ENCODE measurements at places on chromosomes 5 and 9. TPM values are rescaled to one million over a fixed set of nuclear protein-coding genes. Genes with fewer than 3 reads are reported as not detected.

DNA sequence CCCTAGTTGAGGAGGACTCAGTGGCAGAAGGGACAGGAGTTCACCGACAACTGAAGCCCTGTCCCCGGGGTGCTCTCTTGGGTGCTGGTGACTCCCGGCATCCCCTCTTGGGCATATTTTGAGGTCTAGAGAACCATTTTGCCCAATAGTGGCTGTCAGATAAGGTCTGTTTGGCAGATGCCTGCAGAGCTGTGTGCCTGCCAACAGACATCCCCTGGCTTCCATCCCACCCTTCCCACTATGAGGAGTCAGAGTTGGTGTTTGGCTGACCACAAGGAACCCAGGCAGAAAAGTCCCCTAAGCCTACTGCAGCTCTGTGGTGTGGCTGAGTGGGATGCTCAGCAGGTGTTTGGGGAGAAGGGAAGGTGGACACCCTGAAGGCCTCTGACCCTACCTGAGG lies 207.0 kb downstream of the AUH start:
- no peak for DNase-seq

GRCh38 chr5:81762853-81763252 lies 12.0 kb upstream of the SSBP2 start:
- no peak for DNase-seq

- no peak for DNase-seq
These were observed 214.9 kb upstream of the DAB2 start for GRCh38 chr5:39639618-39640089.

CORO2A gene
- polyA plus RNA-seq = 16.8 TPM

ECSCR gene
- polyA plus RNA-seq = 2.5 TPM

DNA sequence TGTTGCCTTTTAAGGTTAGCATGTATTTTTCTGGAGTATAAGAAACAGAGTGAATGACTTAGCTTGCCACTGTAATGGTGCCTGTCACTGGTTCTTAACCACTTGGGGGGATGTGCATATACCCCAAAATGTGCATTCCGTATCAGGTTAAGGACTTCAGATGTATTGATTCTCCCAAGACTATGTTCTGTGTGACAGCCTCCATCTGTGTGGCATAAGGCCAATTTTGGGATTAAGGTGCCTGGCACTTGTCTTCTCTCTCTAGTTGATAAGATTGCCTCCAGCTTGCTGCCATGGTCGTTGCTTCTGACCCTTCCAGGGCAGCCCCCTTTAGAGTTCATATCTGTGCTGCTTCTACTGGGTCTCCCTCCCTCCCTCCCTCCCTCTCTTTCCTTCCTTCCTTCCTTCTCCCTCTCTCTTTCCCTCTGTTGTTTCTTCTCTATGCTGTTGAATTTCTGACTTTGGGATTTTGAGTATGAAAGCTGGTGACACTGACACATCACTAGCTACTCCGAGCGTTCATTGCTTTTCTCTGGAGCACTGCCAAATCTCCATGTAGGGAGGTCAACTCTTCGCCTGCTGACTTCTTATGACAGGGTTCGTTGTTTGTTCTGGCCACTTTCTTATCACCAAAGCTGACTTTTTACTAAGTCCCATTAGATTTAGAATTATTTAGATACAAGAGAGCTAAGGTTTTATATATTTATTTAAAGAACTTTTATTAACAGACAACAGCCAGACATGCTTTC lies 31.0 kb downstream of the TNFAIP8 start:
- DNase-seq = no peak

DNA sequence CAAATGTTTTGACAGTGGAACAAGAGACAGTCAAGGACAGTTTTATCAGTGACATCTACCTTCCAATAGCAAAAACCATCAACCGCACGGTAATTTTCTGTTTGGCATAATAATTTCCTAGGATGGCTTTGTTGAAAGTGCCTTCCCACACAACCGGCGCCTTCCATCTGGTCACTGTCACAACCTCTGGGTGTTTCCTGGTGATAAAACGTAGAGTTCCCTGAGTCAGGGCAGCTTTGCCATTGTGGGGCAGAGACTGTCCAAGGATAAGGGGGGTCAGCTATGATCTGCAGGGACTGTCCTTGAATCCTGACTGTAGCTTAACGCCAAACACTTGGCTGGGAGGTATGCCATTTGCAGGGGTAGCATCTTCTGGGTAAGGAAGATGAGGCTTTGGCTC lies 47.6 kb downstream of the GGTA1 start:
- no peak for DNase-seq

GRCh38 chr5:31119938-31120641 lies 73.4 kb upstream of the CDH6 start:
- DNase-seq = no peak

DNA sequence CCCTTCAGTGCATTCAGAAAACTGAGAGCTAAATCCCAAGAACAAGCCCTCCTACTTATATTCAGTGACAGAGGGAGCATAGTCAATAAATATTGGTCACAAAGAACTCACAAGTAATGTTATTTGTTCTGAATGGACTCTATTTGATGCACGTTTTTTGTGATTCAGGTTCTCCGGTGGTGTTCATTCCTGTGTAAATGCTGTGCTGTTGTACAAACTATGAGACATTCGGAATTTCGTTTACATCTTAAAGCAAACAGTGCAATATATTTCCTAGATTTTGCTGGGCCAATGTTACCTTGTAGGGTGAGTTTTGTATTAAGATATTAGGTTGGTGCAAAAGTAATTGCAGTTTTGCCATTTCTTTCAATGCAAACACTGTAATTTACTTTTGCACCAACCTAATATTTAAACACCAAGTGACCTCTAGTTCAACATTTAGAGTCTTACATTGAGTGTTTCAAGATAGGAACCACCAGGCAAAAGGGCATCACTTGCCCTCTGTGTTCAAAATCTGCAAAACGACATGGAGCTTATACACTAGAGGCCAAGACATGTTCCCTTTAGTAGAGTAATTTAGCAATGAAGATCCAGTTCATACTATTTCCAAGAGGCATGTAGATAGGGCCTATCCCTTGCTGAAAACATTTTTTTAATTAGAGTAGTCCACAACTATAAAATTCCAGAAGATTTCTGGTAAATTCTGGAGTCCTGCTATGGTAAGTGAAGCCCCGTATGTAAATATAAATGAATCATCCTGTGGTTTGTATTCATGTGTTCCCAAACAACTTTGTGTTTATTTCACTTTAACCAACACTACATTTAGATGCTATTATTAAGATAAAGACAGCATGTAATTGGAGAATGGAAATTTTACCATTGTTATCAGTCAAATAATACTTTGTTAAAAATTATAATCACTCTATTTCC lies 444.0 kb upstream of the PTGER4 start:
- DNase-seq = no peak

TRPM3 gene
- not detected for polyA plus RNA-seq

DNA sequence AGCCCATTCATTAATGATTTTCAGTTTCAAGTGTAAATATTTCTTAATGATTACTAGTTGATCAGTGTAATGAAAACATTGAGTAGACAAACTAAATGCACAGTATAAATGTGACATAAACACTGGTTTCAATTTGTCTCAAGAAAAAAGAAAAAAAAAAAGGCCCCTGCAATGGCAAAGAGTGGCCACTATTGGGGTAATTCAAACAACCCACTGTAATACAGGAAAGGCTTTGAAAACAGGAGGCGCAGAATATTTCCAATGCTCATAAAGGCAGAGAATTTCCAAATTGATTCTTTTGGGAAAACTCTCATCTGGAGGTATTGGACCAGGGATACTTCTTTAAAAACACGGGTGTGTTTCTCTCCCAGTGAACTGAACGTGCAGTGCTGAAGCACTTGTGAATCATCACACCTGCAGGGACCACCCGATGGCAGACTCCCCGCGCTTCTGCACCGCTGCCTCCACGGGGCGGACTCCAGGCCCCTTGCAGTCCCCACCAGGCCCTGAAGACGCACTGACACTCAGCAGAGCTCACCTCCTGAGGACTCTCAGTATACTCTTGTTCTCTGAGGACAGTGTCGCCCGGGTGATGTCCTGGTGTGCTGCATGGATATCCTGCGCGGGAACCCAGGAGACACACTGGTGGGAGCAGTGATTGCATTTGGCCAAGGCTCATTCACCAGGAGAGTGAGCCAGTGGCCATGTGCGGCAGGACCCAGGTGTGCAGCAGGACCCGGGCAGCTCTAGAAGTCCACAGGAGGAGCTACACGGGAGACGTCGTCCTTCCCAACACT lies 227.6 kb upstream of the IRX4 start:
- DNase-seq = no peak

- DNase-seq = no peak
These were observed 169.3 kb downstream of the GAPVD1 start for GRCh38 chr9:125431012-125431305.

DNA sequence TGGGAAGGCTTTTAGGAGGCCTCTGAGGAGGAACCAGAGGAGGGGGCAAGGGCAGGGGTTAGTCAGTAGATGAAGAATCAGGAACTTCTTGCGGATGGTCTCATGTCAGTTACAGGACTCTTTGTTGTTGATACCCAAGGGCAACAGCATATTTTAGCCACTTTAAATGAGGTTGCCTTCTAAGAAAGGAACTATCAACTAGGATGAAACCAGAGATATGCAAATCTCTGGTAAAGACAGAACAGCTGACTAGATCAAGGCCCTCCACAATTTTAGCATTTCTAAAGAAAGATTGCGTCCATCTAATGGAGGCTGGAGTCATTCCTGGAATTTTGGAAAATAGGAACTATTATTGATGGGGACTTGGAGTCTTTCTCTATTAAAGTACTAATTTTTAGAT lies 57.7 kb upstream of the KLF4 start:
- no peak for DNase-seq

ADAMTS16 gene
- 0.04 TPM for polyA plus RNA-seq

- peak; percentile 86 for DNase-seq
These were observed 64.9 kb upstream of the OSMR start for GRCh38 chr5:38780945-38781344.

- peak; percentile 89 for DNase-seq
These were observed 487.2 kb upstream of the KLF4 start for GRCh38 chr9:107976767-107977166.

TMEM174 gene
- not detected for polyA plus RNA-seq

GRCh38 chr9:134341306-134341705 lies 15.1 kb downstream of the RXRA start:
- no peak for DNase-seq

GRCh38 chr9:121821326-121821725 lies 169.9 kb downstream of the DAB2IP start:
- DNase-seq = no peak

DNA sequence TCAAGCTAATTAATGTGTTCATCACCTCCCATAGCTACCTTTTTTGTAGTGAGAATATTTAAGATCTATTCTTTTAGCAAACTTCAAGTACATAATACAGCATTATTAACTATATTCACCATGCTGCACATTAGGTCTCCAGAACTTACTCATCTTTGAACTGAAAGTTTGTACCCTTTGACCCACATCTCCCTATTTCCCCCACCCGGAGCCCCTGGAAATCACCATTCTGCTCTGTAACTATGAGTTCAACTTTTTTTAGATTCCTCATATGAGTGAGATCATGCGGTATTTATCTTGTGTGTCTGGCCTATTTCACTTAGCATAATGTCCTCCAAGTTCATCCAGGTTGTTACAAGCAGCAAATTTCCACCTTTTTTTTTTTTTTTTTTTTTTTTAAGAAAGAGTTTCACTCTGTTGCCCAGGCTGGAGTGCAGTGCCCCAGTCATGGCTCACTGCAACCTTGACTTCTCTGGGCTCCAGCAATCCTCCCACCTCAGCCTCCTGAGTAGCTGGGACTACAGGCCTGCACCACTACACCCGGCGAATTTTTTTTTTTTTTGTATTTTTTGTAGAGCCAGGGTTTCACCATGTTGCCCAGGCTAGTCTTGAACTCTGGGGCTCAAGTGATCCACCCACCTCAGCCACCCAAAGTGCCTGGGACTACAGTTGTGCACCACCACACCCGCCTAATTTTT lies 100.4 kb upstream of the SAP30L start:
- DNase-seq = no peak

GRCh38 chr5:38997591-38997990 lies 76.6 kb downstream of the RICTOR start:
- no peak for DNase-seq

- DNase-seq = no peak
These were observed at the start of gene LCNL1 for GRCh38 chr9:136982232-136983051. Gene LCNL1, plus strand, starts transcription at chr9:136982993. Its CDS starts 594 bp downstream, at chr9:136983587.

CCNJL gene
- polyA plus RNA-seq = 18.7 TPM
